ENCODE measurements at places on chromosomes 1 and 21. TPM values are rescaled to one million over a fixed set of nuclear protein-coding genes. Genes with fewer than 3 reads are reported as not detected.

GRCh38 chr1:38587766-38588165 lies 271.8 kb downstream of the RRAGC start:
- DNase-seq = no peak

DNA sequence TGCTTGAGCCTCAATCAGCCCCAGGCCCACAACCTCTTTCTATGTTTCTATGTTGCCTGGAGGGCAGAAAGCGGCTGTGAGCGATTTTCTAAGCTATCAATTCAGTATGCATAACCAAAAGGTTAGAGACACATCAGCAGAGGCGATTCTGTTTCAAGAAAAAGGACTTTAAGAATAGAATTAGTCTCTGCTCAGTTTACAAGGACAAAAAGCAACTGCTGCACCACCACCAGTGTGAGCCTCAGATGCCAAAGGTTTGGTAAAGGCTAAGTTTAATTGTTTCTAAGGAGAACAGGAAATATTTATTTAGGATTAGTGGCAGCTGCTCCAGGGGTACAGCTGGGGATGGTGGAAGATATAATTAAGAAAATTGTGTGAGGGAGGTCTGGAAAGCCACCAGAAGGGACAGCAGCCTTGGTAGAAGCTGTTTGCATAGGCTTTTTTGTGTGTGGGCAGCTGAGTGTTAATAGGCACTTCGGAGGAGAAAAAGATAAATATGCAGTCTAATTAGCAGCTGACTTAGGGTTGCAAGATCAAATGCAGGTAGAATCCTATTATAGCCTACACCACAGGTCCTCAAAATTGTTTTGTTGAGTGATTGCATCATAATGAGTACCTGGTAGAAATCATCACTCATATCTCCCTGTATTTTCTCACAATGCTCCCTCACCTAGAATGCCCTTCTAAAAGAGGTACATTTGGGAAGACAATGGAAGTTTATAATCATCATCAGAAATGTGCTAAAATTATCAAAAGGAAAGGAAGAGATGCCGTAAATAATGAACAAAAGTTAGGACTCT lies 35.8 kb downstream of the ZC3H11B start:
- DNase-seq = no peak

- peak; percentile 10 for DNase-seq
Measured at GRCh38 chr1:65422241-65423203, 2.1 kb downstream of the LEPR start.

- DNase-seq = no peak
Measured at GRCh38 chr1:226702318-226702956, 36.6 kb downstream of the ITPKB start.

- DNase-seq = no peak
Measured at GRCh38 chr1:154883919-154884868, 14.1 kb upstream of the KCNN3 start.

GRCh38 chr1:64171797-64172281 lies 31.6 kb upstream of the UBE2U start:
- no peak for DNase-seq

DNA sequence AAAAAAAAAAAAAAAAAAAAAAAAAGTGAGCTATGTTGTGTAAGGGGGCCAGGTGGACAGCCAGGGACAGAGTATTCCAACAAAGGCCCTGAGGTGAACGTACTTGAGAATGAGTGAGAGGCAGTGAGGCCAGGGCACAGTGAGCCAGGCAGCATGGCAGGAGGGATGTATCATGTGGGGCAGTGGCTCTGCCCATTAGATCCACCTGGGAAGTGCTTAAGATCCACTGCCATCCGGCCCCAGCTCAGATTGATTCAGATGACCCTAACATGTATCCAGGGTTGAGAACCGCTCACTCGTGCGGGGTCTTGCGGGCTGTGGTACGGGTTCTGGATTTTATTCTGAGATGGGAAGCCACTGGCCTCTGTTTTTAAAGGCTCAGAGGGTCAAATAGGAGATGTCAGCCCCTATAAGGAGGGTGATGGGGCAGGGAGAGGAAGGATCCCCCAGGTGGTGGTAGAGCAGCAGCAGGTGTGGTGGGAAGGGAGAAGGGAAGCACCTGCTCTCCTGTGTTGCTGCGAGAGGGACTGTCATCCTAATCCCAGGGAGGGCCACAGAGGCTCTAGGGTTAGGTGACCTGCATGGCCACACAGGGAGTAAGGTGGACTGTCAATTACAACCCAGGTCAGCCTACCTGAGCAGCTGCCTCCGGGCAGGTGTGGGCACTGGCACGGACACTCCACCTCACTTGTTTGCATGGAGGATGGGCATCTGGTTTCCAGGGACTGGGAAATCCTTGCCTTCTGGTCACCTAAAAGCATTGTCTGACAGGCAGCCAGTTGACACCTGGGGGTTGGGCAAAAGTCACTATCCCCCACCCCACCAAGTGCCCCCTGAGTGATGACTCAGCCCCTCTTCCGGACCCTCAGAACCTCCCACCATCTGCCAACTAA lies 31.6 kb downstream of the CDK18 start:
- peak; percentile 7 for DNase-seq

DNA sequence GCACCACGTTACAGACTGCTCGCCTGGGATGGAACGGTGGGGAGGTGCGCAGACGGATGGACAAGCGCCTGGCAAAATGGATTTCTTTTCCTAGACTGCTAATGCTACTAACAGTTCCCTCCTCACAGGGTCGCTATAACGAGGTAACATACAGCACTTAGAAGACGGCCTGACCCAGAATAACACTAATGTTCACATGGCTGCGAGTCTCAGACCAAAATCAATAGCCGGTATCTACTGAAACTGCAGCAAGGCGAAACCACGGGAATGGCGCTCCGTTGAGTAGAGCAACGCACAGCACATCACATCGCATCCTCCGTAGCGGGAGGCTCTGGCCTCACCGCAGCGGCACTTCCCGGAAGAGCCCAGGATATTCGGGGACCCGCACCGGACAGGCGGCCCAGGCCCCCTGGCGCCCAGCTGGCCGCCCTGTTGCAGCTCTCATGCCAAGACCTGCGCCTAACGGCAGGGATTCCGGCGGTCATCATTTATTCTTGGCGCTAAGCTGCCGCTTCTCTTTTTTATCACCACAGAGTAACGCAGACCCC lies 46.6 kb downstream of the VPS26C start:
- DNase-seq = peak; percentile 49

DNA sequence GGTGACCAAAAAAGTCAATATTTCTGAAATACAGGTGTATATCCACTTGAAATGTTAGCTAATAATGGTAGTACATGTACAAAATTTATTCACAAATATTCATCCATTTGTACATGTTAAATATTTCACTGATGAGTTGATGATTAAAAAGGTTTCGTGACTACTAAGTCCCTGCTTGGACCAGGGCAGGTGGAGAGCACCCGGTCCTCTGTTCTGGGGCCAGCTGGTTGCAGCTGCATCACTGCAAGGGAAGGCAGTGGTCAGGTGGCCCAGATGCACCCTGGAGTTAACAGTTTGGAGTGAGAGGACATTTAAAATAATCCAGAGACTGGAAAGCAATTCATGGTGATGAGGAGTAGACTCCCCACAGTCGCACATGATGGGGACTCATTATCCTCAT lies 141.2 kb downstream of the ZBTB18 start:
- DNase-seq = no peak

DNA sequence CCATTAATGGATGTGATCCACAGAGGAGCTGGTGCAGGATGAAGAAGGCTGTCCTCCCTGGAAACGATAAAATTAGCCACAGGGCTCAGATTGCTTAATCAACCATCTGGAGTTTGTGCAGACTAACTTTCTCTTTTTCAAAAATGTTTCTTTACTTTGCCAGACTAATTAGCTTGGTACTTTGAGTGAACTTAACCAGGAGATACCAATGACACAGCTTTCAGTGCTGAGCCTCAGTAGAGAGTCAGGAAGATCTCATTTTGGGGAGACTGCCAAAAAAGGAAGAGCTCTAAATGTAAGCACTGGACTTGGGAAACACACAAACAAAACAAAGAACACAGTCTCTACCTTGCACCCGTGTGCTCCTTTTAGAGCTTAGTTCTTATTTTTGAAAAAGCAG lies 248.1 kb upstream of the DEPDC1 start:
- DNase-seq = no peak

DNA sequence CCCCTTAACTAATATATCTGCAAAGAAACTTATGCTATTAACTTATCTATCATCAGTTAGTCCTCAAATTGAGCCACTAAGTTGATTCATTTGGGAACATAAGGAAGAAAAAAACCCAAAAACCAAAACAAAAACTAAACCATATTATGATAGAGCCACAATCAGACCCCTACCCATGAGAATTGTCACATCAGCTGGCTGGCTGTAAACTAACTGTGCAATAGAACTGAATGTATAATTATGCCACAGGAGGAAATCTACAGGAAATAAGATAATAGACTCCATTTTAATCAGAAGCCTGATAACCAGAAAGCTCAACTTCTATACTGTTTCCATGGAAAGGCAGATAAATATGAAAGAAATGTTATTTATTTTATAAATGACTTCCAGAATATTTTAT lies 110.0 kb downstream of the RGL1 start:
- DNase-seq = no peak

The IFI44 gene
- total RNA-seq = 60.1 TPM

GRCh38 chr1:107464827-107465226 lies 324.0 kb downstream of the NTNG1 start:
- no peak for DNase-seq

GRCh38 chr1:155012026-155012546 lies 9.5 kb downstream of the ZBTB7B start:
- peak; percentile 78 for DNase-seq

- DNase-seq = no peak
Measured at GRCh38 chr1:23174426-23175110, 5.9 kb upstream of the LUZP1 start.

GRCh38 chr21:26958788-26959187 lies 8.1 kb downstream of the ADAMTS5 start:
- DNase-seq = no peak
